Choroid plexus epithelial cell (primary cell): ENCODE measurements at places on chromosomes 12 and 14.

DNA sequence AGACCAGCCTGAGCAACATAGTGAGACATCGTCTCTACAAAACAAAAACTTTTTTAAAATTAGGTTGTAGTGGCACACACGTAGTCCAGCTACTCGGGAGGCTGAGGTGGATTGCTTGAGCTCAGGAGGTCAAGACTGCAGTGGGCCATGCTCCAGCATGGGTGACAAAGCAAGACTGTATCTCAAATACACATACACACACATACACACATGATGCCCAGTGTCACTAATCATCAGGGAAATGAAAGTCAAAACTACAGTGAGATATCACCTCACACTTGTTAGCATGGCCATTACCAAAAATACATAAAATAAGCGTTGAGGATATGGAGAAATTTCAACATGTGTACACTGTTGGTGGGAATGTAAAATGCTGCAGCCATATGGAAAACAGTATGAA is 33.2 kb upstream of the KICS2 start:
- DNase-seq = no peak

DNA sequence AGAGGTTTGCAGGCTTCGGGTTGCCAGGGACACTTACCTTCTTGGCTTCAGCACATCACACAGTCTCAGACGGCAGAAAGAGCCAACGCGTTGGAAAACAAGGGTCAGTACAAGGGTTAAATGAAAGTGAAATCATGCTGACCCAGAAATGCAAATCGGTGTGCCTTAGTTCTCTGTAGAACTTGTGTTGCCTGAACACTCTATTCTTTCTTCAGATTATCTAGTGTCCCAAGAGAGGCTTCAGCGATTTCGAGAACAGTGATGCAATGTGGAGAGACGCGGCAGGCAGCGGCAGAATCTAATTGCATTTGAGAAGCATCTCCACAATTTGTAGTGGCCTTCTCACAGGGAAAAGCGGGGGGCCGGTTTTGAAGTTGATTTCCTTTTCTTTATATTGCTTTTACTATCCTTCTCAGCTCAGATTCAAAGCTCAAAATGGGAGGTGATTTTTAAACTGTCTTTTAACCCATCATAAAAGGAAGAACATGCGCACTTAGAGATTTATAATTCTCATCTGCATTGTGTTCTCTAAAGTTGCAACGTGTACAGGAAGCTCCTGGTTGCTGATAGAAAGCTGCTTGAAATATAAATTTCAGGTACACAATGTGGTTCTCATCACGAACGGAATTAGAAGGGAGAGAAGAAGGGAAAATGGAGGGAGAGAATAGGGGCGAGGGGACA is 67.8 kb upstream of the EGLN3 start:
- peak; percentile 31 for DNase-seq

DNA sequence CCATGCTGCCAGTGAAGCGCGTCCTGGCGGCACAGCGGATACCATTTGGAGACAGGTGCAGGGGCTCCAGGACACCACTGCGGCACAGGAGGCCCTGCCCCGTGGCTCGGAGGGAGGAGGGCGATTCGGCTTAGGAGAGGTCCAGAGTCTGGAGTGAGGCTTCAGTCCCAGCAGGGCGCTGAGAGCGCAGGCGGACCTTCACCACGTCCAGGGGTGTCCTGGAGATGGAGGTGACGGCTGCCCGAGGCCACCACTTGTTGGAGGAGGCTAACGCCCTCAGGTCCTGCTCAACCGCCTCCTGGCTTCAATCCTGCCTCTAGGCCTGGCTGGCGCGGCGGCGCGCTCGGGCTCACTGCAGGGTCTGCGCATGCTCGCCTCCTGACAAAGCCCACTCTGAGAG is 45.7 kb downstream of the EIF2S3B start:
- DNase-seq = no peak

DNA sequence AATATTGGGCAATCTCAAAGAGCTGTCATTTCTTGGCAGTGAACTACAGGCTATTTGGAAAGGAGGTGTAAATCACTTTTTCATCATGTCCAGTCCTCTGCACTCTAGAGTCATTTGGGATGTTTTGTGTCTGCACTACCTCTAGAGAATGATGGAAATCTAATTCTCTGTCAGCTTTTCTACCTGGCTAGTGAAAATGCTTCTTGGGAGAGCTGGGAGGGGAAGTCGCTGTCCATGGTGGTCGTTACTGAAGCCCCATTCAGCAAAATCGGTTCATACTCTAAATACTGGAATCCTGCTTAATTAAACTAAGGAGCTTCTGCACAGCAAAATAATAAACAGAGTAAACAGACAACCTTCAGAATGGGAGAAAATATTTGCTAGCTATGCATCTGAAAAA is 251.8 kb downstream of the APAF1 start:
- peak; percentile 30 for DNase-seq

- no peak for DNase-seq
These were observed 30.3 kb upstream of the AMIGO2 start for GRCh38 chr12:47110011-47110541.

DNA sequence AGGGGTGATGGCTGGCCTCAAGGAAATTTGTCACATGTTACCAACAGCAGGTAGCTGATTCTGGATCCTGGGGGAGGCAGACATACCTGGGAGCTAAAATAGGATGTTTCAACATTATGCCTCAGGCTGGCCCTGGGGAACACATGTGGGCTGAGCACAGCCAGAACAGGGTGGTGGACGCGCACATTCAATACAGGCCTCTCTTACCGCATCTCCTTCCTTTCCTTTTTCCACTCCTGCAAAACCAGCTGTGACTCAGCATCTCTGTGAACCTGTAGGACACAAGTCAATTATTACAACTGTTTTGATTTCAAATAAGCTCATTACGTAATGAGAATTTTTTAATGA is 61.0 kb downstream of the NT5DC3 start:
- peak; percentile 75 for DNase-seq

GRCh38 chr12:128995619-128996018 is 142.3 kb downstream of the GLT1D1 start:
- DNase-seq = no peak

- DNase-seq = no peak
These were observed 75.6 kb downstream of the PLEKHA5 start for GRCh38 chr12:19205120-19205519.

DNA sequence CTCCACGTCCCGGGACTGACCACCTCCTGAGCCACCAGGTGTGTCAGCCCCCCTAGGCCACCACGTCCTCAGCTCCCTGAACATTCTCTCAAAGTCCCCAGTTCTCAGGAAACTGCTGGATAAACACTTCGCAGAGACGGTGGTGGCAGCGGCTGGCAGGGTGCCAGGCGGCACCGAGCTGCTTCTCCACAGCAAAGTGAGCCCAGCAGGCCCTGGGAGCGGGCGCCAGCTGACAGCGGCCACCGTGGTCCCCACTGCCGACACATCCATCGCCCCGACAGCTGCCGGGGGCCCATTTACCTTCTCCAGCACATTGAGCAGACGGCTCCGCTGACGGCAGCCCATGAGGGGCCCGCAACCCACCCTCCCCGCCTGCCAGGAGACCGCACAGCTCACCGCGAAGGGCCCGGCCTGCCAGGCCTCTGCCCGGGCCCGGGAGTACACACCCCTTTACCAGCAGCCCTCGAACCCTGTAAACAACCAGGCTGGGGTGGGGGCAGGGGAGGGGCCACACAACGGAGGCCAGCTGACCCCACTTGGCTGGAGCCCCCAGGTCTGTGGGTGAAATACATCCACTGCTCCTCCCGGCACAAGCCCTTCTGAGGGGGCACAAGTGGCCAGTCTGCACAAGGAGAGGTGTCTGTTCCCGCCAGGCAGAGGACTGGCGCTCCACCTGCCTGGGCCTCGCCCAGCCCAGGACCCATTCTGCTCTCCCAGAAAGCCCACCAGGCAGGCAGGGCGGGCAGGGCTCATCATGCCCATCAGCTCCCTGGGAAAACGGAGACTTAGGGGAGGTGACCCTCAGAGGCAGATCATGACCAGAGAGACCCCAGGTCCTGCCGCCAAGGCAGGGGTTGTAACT is 10.5 kb downstream of the AKT1 start:
- no peak for DNase-seq

DNA sequence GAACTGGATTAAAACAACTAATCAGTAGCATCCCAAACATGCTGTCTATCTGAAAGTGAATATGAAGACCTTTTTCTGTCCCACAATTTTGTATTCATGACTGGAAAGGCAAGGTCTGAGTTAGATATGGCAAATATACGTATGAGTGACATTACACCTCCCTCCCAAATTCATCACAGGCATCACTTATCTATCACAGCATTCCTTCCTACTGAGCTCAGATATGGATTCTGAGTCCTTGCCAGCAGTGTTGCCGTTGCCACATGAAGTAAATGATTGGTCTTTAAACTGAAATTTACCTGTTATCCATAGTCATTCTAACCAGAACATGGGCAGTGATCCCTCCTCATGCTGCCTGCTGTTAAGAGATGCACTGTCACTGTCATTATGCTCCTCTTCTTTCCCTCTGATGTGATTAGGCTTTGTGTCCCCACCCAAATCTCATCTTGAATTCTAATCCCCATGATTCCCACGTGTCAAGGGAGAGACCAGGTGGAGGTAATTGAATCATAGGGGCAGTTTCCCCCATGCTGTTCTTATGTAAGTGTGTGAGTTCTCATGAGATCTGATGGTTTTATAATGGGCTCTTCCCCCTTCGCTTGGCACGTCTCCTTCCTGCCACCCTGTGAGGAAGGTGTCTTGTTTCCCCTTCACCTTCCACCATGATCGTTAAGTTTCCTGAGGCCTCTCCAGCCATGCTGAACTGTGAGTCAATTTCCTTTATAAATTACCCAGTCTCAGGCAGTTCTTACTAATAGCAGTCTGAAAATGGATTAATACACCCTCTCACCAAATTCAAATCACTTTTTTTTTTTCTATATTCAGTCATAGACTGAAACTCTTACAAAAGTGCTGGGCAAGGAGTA is 288.4 kb downstream of the NUAK1 start:
- peak; percentile 14 for DNase-seq

DNA sequence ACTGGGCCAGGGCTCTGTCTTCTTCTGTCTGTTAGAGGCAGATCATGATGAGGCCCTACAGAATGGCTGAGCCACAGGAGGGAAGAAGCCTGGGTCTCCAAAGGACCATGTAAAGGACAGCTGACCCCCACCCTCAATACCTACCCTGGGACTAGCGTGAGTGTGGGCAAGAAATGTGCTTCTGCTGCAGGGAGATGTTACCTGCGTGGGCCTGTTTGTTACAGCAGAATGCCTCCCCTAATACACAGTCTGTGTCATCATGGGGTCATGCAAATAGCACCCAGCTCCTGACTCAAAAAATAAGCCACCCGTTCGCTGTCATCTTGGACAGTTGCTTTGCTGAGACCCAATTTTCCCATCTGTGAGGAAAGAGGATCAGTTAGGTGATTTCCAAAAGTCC is 90.6 kb downstream of the CALM1 start:
- no peak for DNase-seq

DNA sequence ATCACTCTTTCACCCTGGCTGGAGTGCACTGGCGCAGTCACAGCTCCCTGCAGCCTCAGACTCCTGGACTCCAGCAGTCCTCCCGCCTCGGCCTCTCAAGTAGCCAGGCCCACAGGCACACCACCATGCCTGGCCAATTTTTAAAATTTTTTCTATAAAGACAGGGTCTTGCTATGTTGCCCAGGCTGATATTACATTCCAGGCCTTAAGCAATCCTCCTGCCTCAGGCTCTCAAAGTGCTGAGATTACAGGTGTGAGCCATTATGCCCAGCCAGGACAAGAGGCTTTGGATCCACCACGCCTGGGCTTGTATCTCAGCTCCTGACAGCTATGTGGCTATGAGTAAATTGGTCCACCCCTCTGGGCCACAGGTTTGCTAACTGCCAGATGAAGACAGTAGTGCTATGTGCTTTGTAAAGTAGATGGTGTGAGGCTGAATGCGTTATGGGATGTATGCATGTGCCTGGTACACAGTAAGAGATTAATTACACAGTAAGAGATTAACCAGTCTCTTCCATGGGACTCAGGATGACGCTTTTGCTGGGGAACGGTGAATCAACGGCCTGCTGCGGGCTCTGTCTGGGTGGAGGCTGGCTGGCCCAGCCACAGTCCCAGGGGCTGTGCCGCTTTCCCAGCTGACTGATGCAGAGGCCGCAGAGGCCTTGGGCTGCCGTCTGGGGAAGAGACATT is 53.3 kb upstream of the NCOR2 start:
- DNase-seq = no peak

DNA sequence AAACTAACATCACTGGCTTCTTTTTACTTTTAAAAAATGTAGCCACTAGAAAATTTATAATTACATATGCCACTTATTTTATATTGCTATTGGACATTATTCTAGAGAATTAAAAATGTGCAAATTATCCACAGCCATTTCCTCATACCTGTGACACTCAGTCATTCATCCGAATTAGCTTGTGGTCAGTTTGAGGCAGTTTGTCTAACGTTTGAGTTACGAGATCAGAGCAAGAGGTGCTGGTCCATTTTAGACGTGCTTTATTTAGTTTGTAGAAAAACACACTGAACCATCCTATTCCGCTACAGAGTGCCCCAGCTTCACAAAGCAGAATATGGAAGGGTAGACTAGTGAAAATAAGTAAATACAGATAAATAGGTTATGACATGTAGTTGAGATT is 513.0 kb downstream of the NRXN3 start:
- DNase-seq = no peak

DNA sequence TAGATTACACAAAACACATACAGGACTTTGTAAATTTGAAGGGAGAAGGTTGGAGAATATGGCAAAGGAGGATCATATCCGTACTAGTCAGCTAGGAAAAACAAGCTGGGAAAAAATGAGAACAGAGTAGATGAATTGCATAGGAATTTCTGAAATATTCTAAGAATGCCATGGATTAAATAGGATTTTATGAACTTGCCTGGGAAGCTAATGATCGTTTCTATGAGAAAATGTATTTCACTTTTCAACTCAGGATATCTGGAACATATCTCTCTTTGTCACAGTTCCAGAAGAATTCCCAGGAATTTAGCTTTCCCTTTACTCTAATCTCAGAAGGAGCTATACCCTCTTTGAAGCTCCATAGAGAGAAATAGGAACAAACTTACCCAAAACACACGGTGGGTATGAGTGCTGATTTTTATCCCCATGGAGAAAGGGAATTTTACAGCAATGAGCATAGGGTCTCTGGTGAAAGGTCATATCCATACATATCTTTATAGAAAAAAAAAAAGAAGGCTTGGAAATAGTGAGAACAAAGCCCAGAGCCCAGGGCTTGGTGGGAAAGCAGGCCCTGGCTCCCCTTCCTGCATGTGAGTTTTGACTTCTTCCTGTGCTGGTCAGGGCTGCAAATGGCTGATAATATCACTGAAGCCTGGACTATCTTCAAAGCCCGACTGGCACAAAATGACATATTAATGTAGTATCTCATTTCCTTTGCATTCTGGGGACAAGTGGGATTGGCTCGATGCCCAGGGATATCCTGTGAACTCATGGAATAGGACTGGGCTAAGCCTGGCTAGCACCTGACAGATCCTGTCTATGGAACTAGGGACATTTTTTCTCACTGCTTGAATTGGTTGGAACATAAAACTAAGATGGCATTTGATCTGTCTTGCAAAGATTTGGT is 136.3 kb downstream of the AEBP2 start:
- DNase-seq = peak; percentile 45
